ENCODE measurements at places on chromosomes 1 and 21. TPM values are rescaled to one million over a fixed set of nuclear protein-coding genes. Genes with fewer than 3 reads are reported as not detected.

DNA sequence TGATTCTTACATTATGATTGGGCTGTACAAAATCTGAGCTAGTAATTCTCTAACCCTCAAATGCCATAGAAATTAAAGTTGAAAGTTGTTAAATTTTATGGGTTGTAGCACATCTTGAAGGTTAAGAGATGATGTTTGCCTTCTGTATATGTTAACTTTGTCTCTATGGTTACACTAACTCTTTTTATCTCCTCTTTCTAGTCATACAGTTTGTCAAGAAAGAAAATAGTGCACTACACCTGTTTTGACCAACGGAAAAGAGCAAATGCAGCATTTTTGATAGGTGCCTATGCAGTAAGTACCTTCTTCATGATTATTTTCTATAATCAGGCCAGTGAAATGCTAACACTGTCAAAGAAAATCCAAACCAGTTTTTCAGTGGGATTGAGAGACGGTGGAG lies 38.2 kb downstream of the CDC14A start:
- DNase-seq = no peak

- DNase-seq = no peak
These were observed at the start of gene HTR6 for GRCh38 chr1:19664453-19665185. HTR6 (plus strand) TSS chr1:19664875; CDS start chr1:19665754, 879 bp downstream.

PDE9A gene
- 5.0 TPM for total RNA-seq

ELAVL4 gene
- not detected for total RNA-seq

KIF2C gene
- total RNA-seq = 15.5 TPM

MYBPH gene
- total RNA-seq = not detected

C1QA gene
- total RNA-seq = not detected

DNA sequence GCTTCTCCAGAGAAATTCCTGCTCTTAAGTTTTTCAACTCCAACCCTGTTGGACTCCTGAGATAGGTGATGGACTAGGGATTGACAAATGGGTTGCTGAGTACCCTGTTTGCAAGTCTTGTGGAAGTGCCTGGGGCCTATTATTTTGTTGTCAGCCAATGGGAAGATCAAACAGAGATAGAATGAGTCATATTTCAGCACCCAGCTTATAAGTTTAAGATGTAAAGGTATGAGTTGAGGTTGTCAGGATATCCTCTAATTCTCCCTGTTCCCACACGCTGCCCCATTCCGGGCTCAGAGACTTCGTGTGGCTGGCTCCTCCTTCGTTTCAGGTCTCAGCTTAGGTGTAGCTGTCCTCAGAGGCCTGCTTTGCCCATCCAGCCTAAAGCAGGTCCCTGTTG lies 91.8 kb downstream of the CENPF start:
- DNase-seq = no peak

GRCh38 chr1:167258858-167259257 lies 38.2 kb downstream of the POU2F1 start:
- no peak for DNase-seq

DNA sequence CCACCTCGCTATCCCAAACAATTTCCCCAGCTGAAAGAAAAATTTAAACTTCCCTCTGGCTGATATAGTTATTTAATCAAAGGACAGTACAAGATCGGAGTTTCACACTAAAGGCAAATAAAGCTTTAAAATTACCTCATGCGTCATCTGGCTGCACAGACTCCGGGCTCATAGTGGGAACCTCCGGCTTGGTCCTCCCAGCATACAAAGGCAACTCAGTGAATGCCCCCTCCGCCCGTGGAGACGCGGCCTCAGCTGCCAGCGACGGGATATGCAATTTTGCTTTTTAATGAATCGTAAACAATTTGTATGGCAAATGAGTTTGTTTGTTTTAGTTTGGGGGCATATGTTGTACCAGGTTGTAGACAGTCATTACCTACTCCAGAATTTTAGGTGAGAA lies 214.6 kb upstream of the NFIA start:
- no peak for DNase-seq

EDARADD gene
- total RNA-seq = 0.05 TPM

DNA sequence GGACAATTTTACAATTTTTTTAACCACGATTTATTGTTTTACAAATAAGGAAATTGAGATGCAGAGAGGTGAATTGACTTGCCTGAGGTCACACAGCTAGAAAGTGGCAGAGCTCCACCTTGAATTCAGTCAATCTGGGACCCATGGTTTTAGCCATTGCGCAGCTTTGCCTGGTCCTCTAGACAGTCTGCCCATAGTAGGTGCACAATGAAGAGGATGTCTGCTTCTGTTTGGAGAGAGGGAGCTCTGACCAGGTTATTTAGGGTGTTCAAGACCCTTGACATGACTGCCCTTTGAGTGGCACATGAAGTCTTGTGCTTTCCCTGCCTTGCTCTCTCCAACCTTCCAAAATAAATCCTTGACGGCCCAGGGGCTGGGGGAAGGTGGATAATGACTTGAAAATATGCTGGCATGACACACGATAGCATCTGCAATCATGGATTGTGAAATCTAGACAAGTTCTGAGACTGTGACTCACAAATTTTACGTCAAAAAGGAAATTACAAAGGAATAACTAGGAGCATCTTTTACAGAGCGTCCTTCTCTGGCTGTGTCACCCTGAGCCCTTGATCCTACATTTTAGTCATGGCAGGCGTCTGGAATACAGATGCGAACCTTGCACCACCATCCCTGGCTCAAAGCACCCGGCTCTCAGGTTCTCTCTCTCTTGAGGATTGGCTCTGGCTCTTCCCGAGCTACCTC lies 26.2 kb upstream of the ID3 start:
- DNase-seq = peak; percentile 93

ATP1A4 gene
- total RNA-seq = not detected

- DNase-seq = no peak
These were observed 11.3 kb upstream of the QSOX1 start for GRCh38 chr1:180143359-180143758.

DNA sequence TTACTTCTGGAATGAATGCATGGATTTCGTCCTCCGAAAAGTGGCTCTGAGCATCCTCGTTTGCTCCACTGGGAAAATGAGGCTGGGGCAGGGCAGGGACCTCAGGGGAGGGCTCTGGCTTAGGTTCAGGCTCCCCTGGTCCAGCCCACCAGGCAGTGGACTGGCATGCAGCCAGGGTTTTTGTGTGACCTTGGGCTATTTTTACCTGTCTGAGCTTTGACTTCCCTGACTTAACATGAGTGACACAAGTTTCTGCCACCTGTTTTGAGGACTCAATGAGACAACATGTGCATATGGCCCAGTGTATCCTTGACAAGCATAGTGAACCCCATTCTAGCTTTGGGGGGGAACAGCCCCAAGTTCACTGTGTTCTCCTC lies 32.6 kb upstream of the EDN2 start:
- no peak for DNase-seq

- no peak for DNase-seq
These were observed 192.4 kb downstream of the LRRIQ3 start for GRCh38 chr1:74005533-74005932.

CXADR gene
- 49.0 TPM for total RNA-seq

- no peak for DNase-seq
These were observed 69.4 kb upstream of the TLR5 start for GRCh38 chr1:223212441-223212840.

GRCh38 chr1:203556047-203556851 lies 62.3 kb downstream of the OPTC start:
- DNase-seq = peak; percentile 60

VAV3 gene
- 4.7 TPM for total RNA-seq

GRCh38 chr1:209721323-209721722 lies 16.7 kb downstream of the HSD11B1 start:
- DNase-seq = no peak

GRCh38 chr1:75838079-75838478 lies 41.4 kb downstream of the MSH4 start:
- DNase-seq = no peak

DNA sequence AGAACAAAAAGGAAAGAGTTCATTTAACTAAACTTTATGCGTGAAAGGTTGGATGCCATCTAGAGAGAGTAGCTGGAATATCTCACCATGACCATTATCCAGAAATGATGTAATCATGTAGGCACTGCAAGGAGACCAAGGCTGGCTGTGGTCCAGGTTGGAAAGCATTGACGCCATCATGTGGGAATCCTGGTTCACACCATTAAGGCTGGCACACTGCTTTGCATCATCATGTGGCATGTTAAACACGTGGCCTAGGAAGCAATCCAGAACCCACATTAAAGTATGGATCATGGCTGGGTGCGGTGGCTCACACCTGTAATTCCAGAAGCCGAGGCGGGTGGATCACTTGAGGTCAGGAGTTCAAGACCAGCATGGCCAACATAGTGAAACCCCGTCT lies 4.3 kb downstream of the ADAMTS1 start:
- peak; percentile 91 for DNase-seq

- DNase-seq = no peak
These were observed 48.4 kb upstream of the RAP1A start for GRCh38 chr1:111571239-111571638.

TLR5 gene
- total RNA-seq = 0.17 TPM

SELENBP1 gene
- total RNA-seq = 26.8 TPM

DNA sequence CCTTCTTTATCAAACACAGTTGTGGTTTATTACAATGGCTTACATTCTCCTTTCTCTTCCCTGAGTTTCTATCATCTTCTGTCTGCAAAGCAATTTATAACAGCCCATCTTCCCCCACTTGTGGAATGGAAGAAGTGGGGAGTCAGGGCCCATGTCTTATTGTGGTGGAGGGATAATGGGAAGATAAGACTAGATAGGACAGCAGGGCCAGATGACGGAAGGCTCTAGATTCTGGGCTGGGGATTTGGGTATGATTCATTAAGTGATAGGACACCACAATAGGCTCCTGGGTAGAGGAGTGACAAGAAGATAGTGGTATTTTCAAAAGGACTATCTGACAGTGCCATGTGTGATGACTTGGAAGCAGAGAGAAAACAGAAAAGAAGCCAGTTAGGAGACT lies 450.6 kb downstream of the TTLL7 start:
- no peak for DNase-seq

PKLR gene
- 0.05 TPM for total RNA-seq

- DNase-seq = no peak
These were observed 53.8 kb downstream of the SERBP1 start for GRCh38 chr1:67376381-67376780.

DNA sequence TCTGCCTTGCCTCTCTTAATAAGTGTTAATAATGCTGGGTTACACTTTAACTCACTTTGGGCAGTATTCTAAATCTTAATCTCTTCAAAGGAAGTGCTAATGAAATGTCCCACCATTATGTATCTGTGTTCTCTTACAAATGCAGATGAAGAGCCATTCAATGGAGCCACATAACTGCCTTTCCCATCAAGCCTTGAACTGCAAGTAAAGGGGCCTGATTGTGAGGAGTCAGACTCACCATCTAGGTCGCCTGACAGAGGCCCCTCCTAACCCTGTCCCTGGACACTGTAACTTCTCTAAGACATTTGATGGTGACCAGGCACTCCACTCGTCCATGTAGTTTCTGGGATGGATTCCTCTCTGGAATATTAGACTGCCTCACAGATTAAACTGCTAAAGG lies 329.4 kb downstream of the KIF26B start:
- no peak for DNase-seq

GRCh38 chr1:228100822-228101613 lies 2.1 kb downstream of the C1orf35 start:
- DNase-seq = no peak

CLDN19 gene
- not detected for total RNA-seq

SFN gene
- 97.9 TPM for total RNA-seq

DNA sequence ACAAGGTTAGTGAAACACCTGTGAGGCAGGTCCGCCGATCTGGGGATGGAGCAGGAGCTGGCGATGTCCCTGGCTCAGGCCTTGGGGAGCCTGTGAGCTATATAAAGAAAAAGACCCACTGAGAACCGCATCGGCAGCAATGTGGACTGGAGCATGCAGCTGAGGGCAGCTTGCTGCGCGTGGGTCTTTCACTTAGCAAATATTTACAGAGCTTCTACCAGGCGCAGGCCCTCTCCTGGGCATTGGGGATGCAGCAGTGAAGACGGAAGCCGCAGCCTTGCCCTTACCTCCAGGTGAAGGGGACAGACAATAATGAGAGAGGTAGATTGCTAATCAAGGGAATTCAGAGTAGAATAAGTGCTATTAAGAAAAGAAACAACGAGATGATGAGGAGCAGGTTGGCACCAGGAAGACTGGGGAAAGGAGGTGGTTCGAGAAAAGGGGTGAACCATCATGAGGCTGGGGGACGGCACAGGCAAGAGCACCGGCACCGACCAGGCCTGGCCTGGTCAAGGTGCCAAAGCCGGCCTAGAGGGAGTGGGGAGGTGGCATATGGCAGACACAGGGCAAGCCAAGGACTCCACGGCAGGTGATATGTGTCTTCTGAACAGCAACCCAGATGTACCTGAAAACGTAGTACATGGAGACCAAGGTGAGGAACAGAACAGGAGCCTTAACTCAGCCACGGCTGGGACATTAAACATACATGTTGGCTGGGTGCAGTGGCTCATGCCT lies 60.7 kb upstream of the PAX7 start:
- DNase-seq = no peak

- no peak for DNase-seq
These were observed 32.7 kb downstream of the TRIM11 start for GRCh38 chr1:228373681-228374571.

GRCh38 chr1:81573458-81573857 lies 227.3 kb upstream of the ADGRL2 start:
- DNase-seq = no peak

- DNase-seq = no peak
These were observed 87.2 kb downstream of the VAV3 start for GRCh38 chr1:107877745-107878144.

DNA sequence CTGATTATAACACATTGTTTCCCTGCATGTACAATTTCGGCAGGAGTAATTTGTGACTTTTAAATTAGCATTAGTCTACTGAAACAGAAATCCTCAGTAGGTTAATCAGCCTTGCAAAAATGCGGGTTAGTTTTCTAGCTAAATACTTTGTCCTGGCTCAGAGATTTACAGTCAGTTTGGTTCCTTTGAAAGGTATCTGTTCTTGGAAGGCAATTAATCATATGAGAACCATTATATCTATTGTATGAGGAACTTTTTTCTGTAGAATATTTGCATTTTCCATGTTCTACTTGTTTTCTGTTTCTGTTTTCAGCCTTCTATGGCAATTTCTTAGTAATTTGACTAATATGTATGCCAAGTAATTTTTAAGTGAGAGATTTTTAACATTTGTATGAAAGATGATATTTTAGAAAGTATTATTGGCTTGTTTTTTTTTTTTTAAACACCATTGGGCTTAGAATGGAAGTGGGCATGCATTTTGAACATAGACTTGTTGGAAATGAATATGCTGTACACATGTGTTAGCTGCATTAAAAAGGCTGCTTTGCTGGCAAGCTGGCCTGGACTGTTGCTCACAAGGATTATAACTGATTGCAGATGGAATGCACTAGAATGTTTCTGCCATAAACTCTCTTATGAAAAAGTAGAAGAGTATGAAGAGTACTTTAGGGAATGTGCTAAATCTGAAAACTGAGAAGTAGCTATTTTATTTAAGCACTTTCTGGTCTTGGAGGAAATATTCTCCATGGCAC lies 26.2 kb downstream of the KIF1B start:
- DNase-seq = no peak

- no peak for DNase-seq
These were observed 111.9 kb downstream of the DENND1B start for GRCh38 chr1:197663162-197663953.

- DNase-seq = no peak
These were observed 40.0 kb downstream of the GRIK3 start for GRCh38 chr1:36994294-36994693.

RUNX3 gene
- total RNA-seq = not detected

RGS16 gene
- total RNA-seq = under 0.01 TPM

- DNase-seq = no peak
These were observed 2.9 kb downstream of the AJAP1 start for GRCh38 chr1:4657244-4657789.

GRCh38 chr21:37358397-37358796 lies 8.2 kb upstream of the DYRK1A start:
- no peak for DNase-seq

Measured in renal cortical epithelial cell (primary cell).